ENCODE measurements at places on chromosomes 2 and 18. TPM values are rescaled to one million over a fixed set of nuclear protein-coding genes. Genes with fewer than 3 reads are reported as not detected.

The PPP1R1C gene
- total RNA-seq, result 27.3 TPM

DNA sequence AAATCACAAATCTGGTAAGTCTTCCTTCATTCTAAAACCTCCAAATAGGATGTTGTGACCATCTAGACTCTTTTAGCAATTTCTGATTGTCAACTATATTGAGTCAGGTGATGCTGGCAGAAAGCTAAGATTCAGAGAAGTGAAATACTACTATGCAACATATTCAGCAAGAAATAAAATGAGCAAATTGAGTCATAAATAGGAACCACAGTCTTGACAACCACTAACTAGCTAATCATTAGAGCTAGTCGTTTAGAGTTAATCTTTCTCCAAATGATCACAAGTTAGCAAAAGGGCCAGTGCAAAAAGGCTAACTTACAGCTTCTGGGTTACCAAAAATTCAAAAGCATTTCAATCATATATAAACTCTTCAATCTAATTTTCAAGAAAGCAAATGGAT, 54.5 kb downstream of the ROCK1 start:
- DNase-seq, result no peak

DNA sequence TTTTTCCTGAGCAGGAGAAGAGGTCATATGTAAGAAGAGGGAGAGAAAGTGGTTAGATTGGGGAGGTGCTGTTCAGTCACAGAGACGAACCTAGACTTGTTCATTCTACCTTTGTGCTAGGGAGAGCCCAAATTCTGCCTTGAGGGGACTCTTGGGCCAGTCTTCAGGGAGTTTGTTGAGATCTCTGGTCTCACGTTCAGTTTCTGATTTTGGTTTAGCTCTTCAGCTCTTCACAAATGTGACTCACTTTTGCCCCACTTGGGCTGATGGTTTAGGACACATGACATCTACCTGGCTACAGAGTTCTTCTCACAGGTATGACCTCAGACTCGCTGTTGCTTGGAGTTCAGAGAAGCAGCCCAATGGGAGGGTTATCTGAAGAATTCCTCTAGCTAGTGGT, 49.2 kb upstream of the DARS1 start:
- no peak for DNase-seq

DNA sequence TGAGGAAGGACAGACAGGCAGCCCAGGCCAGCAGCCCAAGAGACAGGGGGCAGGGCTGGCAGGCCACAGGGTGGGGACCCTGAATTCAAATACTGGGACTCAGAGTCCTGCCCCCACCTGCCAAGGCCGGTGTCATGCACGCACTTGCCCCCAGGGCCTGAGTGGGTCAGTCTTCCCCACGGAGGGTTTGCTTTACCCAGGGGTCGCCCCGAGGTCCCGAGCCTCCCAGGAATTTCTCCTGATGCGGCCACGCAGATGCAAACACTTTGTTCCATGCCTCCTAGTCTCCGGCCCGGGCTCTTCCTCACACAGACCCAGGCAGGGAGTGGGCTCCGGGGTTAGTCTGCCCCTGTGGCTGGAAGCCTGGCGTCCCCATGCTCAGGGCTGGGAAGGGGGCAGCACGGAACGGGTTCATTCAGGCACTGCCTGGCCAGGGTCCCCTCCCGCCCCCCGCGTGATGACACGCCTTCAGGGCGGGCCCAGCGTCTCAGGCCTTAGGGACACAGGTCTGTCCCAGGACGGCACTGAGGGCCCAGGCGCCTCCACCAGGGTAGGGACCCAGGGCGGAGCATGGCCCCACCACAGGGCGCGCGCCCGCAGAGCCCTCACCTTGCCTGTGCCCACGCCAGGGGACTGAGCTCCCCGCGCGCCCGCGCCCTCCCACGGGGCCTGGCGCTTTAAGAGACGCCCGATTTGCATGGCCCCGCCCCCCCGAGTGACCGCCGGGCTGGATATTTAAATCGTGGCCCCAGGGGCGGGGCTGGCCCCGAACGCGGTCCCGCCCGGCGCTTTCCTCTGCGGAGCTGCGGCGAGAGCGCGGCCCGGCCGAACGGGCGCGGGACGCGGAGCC, at the start of gene SNED1:
SNED1 (plus strand) TSS at position 763 of the 850 bp plus-strand sequence. CDS start 220 bp downstream, outside the sequence.
- peak; percentile 22 for DNase-seq

The RAPGEF4 gene
- 31.1 TPM for total RNA-seq

The ST8SIA3 gene
- 8.9 TPM for total RNA-seq

GRCh38 chr18:58894930-58895329, 30.3 kb downstream of the ZNF532 start:
- DNase-seq, result peak; percentile 48

GRCh38 chr2:170180031-170180566, 2.2 kb downstream of the MYO3B start:
- no peak for DNase-seq

GRCh38 chr2:219352448-219353023, 20.0 kb upstream of the RESP18 start:
- no peak for DNase-seq

The PRKAG3 gene
- total RNA-seq, result 0.06 TPM

DNA sequence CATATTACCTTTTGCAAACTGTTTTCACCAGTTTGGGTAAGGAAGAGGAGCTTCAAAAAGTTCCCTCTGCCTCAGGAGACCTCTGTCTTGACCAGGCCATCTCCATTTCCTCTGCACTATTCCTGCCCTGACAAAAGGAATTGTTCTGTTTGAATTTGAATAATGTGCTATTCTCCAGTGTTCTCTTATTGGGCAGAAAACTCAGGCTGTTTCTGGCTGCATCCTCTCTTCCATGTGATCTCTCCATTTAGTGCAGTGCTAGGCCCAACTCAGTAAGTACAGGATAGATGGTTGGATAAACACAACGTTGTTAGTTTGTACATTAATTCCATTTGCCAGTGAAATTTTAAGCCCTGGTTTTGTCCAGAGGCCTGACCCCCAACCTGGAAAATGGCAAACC, 102.2 kb upstream of the CELF4 start:
- DNase-seq, result no peak

DNA sequence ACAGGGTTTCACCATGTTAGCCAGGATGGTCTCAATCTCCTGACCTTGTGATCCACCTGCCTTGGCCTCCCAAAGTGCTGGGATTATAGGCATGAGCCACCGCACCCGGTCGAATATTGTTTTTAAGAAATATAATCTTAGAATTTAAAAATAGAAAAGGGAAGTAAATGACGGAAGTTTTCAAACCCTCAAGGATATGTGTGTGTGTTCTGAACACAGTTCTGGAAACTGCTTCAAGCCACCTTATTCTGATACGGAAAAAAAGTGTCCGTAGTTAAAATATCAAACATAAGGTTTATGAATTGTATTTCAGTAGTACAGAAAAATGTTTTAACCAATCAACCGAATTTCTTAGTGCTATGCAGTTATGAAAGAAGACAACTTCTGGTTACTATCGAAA, 115.9 kb downstream of the UPP2 start:
- no peak for DNase-seq

DNA sequence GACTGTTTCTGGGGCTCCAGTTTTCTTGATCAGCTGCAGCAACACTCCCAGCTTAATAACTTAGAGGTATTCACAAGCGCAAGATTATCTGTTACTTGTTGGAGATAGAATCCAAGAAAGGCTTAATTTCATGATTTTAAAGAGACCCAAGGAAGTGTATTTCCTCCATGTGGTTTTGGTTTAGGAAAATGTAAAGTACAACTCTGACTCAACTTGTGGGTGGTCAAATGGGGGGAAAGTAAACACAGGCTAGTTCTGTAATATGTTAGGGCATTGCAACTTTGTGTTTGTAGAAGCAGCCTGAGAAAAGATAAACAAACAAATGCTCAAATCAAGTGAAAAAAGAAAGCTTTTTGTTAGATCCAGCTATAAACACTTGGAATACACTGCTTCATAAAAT, 90.1 kb upstream of the COL3A1 start:
- DNase-seq, result peak; percentile 16

DNA sequence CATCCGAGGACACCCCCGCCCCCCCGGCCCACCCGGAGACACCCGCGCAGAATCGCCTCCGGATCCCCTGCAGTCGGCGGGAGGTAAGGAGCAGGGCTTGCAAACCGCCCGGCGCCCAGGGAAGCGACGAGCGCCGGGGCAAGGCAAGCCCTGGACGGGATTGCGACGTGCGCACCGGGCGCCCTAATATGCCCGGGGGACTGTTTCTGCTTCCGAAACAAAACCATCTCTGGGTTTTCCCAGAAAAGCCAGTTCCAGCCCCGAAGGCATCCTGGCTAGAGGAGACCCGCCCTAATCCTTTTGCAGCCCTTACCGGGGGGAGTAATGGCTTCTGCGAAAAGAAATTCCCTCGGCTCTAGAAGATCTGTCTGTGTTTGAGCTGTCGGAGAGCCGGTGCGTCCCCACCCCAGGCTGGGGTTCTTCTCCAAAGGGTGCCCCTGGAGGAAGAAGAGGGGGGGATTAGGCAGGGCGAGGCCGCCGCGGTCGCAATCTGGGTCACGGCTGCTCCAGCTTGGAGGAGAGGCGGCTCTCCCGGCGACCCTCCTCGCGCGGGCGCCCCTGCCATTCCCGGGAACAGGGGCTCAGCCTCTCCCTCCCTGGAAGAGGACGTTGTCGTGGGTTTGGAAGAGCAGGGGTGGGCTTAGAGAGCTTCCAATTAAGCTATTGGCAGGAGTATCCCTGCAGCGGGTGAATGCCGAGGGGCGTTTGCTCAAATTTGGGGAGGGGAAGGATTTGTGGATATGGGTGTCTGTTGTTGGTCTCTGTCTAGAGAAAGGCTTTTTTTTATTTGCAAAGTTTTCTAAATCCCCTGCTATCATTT, 521 bp downstream of the MYCN start:
- peak; percentile 28 for DNase-seq

- DNase-seq, result no peak
These were observed 224.3 kb upstream of the FOSL2 start for GRCh38 chr2:28168376-28168775.

DNA sequence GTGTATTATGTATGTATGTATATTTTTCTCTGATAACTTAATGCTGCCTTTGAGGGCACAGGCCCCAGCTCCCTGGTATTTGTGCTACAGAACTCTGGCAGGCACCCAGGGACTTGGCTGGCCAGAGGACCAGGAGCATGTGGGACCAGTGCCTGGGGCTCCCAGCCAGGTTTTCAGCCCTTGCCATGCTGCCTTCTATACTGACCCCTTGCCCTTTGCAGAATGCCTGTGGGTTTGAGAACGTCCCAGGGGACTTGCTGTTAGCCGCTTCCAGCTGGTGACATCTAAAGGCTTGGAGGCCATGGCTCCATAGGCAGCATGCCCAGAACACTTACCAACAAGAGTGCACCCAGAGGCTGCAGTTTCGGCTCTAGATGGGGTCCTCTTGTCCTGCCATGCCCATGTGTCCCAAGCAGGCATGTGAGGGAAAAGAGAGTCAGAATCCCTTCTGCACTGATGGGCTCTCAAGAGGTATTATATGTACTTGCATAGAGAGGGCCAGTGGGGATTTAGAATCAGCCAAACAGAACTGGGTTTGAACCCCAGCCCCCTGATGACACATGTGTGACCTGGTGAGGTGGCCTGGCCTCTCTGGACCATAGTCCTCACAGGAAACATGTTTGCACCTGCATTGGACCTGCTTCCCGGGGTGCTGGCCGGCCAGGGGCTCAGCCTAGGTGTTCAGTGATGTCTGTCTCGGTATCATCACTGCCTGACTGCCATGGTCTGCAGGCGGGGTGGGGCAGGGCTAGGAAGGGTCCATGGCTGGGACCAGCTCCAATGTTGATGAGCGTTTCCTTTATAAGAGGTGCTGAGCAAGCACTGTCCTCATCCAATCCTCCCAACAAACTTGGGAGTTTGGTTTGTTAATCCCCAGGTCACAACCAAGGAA, 119.2 kb upstream of the FHL2 start:
- DNase-seq, result peak; percentile 13

The ITGB6 gene
- 0.06 TPM for total RNA-seq

The REG3G gene
- 0.50 TPM for total RNA-seq

DNA sequence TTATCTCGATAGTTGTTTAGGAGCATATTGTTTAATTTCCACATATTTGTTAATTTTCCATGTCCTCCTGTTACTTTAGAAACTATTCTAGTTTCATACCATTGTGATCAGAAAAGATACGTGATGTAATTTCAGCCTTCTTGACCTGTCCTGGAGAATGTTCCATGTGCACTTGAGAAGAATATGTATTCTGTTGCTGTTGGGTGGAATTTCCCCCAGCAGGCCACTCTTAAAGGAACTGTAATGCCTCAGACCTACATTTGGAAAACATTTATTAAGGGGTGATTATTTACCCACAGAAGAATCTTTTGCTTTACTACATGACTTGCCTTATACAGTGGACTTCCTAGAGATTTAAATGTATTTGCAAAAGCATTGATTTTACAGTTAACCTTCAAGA, 55.5 kb downstream of the LIMS1 start:
- DNase-seq, result no peak

- no peak for DNase-seq
These were observed 18.0 kb downstream of the CYP27A1 start for GRCh38 chr2:218799990-218800389.

- DNase-seq, result no peak
These were observed 16.3 kb upstream of the GPR17 start for GRCh38 chr2:127629637-127630036.

- DNase-seq, result no peak
These were observed 288.4 kb downstream of the LRRTM1 start for GRCh38 chr2:80016171-80016570.

- DNase-seq, result no peak
These were observed 783.2 kb upstream of the CDH2 start for GRCh38 chr18:28960146-28960545.

The TMEM17 gene
- 8.7 TPM for total RNA-seq

The CACNB4 gene
- total RNA-seq, result 62.9 TPM

The THSD7B gene
- total RNA-seq, result 3.9 TPM

GRCh38 chr2:127157651-127158485, 50.9 kb upstream of the BIN1 start:
- no peak for DNase-seq

- no peak for DNase-seq
These were observed 84.5 kb upstream of the LCLAT1 start for GRCh38 chr2:30362468-30363081.

DNA sequence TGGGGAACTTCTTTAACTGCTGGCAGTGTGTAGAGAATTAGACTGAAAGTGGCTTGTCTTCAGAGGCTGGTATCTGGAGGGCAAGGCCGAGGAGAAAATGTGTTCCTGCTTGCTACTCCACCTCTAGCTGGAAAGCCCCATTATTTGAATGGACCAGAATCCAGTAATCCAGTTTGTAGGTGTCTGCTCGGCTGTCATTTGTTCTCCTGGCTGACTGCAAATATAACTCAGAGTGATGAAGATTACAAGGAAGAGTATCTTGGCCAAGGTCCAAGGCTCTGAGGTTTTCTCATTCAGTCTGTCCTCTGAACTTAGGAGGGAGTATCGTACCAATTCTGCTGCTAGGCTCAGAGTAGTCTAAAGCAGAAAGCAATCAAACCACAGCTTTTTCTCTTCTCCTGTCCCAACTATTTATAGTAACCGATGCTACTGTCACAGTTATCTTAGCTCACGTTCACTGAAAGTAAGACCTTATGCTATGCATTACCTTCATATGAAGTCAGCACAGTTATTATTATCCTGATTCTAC, 228.6 kb downstream of the SETBP1 start:
- DNase-seq, result no peak

The XIRP2 gene
- 1.6 TPM for total RNA-seq

- no peak for DNase-seq
These were observed 204.6 kb upstream of the TNP1 start for GRCh38 chr2:217064234-217065011.
